ENCODE measurements at places on chromosomes 1 and 21.

DNA sequence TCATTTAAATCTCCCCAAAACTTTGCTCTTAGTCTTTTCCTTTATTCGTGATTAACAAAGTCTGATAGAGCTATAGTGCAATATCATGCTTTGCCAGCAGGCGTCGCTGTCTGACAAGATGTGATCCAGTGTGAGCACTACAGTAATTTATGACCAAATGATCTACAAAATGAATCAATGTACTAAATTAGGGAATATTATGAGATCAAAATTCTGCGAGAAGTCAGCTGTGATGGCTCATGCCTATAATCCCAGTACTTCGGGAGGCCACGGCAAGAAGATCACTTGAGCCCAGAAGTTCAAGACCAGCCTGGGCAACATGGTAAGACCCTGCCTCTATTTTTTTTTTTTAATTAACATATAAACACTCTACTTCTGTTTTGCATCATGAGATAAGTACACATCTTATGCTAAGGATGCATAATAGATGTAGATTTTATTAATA lies 3.6 kb upstream of the SPSB1 start:
- DNase-seq: no peak

DNA sequence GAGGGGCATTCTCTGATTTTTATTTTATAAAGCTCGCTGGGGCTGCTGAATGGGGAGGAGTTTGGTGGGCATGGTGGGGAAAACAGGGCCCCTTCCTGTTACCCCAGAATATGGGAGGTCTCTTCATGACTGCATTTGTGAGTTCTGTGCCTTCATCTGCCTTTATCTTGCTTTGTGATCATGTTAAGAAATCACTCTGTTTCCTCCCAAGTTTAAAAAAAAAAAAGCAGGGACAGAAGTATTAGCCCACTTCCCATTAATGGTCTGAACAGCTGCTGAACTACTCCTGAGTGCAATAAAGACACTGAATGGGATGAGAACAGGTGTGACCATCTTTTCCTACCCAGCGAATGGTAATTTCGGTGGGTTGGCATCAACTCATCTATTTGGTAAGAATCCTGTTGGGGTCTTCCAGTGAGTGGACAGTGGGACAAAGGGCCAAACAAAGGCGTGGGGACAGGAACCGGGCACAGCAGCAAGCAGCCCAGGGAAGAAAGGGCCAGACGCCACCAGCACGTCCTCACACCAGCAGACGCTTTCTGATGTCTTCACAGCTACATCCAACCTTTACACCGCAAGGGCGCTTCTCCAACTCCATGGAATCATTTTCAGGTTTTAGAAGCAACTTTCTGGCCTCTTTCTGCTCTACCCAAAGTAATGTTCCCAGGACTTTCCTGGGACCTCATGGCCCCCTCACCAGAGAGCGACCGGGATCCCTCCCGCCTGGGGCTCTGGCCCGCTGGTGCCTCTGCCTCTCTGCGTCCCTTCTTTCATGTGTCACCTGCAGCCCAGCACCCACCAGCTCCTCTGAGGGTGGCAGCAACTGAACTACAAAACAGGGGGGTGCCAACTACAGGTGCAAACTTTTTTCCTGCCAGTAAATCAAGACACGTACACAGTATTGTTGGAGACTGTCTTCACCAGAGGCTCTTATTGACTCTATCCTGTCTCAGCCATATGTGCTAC lies 160.2 kb downstream of the ADSS2 start:
- no peak for DNase-seq

GRCh38 chr1:194174528-194174927 lies 988.1 kb upstream of the B3GALT2 start:
- no peak for DNase-seq

GRCh38 chr1:110035236-110035752 lies 870 bp downstream of the STRIP1 start:
- DNase-seq: no peak

- no peak for DNase-seq
Measured at GRCh38 chr1:155976913-155977689, 1.2 kb downstream of the ARHGEF2 start.

DNA sequence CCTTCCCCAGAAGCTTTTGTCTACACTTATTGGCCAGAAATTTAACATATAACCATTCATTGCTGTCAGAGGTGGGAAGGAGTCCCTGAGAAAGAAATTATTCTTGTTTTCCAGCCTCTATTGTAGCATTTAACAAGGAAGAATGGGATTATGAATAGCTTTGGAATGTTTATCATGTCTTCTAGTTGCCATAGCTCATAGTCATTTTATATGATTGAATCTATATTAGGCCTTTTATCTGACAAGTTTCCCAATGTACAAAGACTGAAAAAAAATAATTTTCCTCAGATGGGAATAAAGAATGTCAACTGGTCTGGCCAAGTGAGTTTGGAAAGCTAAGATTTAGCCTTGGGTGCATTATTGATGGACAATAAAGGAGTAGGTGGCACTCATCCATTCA lies 28.3 kb downstream of the PTPRC start:
- DNase-seq: no peak

All from vagina (tissue), 2 donors.